Stimulated activated CD8-positive, alpha-beta memory T cell treated with anti-CD3 and anti-CD28 coated beads, Interleukin-2, amount 100 ng/mL, for 1 hour (primary cell): ENCODE measurements at places on chromosomes 12 and 14.

- no peak for DNase-seq
Observed at GRCh38 chr14:49991491-49991890, 98.6 kb downstream of the ARF6 start.

DNA sequence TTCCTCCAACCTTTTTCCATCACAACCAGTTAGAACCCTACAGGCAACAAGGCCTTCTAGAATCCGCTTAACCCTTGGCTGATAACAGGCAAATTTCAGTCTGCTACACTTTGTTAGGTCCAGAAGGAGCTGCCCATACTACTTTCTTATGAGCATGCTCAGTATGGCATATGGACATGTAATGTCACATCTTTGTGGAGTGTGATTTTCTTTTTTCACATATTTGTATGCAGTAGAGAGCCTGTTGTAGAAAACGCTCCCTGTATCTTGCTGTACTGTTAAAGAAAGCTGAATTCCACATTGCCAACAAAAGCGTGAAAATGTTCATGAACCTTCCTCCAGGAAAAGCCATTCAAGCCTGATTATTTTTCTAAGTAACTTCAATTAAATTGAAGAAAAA, 196.5 kb downstream of the SLC41A2 start:
- DNase-seq: no peak

- no peak for DNase-seq
Observed at GRCh38 chr14:102445066-102445465, 64.5 kb downstream of the ANKRD9 start.

- DNase-seq: no peak
Observed at GRCh38 chr12:6376079-6376869, 911 bp upstream of the SCNN1A start.

- DNase-seq: no peak
Observed at GRCh38 chr14:56276108-56276507, 157.9 kb downstream of the PELI2 start.

DNA sequence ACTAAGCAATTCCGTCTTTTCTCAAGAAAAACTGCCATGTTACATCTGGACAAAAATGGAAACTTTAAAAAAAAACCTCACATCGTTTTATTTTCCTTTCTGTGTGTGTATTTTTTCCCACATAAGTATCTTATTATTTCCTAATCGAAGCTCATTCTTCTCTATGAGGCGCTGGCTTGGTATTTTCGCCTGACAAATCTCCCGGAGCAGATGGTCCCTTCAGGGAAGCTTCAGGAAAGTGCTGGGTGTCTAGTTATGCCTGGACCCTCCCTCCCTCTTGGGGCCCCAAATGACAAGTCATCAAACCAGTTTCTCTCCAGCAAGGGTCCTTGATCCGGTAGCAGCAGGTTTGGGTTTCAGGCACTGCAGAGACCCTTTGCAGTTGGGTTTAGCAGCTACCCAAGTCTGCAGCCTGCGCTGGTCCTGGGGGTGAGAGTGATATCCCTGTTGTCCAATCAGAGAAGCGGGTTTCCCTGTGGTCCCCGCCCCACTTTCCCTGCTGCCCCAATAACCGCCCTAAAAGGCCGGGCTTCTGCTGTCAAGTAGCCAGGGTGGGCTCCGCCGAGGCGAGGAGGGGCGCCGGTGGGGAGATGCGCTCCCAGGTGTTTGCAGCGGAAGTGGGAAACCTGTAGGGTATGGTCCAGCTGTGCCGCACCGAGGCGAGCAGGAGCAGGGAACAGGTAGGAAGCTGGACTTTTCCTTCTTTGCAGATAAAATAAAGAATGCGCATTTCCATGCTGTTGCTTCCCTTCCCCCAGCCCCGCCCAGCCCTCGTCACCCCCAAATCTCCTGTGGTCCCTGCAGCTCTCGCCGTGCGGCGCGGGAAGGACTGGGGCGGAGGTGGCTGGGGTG, at the start of gene CNTN1:
Gene CNTN1, plus strand, starts transcription at position 527 of the 852 bp plus-strand sequence.
- DNase-seq: no peak

- DNase-seq: no peak
Observed at GRCh38 chr12:60052483-60052882, 456.7 kb downstream of the SLC16A7 start.

GRCh38 chr14:23827100-23827892, 126.3 kb upstream of the DHRS4 start:
- DNase-seq: no peak

GRCh38 chr14:31927348-31927832, 149.7 kb upstream of the ARHGAP5 start:
- DNase-seq: no peak

DNA sequence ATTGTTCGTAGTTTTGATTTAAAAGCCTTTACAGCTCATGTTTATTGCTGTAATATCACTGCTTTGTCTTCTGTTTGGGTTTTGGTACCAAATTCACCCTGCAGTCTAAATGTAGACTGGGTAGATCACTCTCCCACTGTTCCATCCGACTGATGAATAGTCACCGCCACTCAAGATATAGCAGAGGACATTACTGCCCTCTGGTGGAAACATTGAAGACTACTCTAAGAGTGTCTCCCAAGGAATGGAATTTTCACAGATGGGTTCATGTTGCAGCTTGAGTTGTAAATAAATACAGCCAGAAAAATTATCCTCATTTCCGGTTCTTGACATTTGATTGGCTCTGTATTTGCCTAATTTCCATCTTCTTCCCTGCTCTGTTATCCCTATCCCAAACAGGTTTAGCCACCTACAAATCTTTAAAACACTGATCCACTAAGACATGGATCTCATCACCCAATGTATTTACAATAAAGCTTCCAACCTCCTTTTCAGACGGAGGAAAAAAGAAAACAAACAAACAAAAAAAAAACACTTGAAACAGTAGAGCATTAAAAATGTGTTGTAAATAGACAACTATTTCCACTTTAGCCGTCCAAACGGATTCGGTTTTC, 198.3 kb upstream of the CPNE8 start:
- no peak for DNase-seq

DNA sequence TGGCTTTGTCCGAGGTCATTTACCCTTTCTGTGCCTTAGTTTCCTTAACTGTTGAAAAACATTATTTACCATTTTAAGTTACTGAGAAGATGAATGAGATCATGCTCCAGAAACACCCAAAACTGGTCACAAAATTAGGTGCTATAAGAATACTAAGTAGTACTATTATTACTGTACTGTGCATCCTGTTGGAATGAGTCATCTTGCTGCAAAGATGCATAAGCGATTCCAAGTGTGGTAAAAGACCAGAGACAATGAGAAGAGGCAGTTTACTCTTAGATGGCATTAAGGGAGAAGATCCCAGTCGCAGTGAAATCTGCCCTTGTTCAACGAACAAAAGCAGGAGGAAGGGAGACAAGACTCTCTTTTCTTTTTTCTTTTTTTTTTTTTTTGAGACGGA, 4.2 kb upstream of the PLEKHA5 start:
- DNase-seq: no peak

DNA sequence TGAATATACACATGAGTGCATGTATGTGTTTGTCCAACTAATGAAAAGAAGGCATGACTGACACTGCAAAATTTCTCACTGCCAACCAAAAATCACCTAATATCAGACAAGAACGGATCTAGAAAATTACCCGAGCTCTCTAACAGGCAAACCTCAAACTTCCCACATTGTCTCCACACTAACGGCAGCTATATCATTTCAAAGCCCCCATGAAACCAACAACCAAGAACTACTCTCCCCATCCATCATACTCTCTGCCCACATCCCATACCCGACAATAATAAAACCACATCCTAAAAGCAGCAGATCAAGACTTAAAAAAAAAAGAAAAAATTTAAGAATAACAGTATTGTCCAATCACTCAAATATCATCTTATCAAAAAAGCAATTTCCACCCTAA, 227.1 kb downstream of the CEP128 start:
- DNase-seq: no peak
